Activated CD4-positive, alpha-beta T cell treated with anti-CD3 and anti-CD28 coated beads, Interleukin-2, amount 50 U/mL, for 16 hours (primary cell): ENCODE measurements at places on chromosomes 3 and 15.

- DNase-seq: no peak
Measured at GRCh38 chr3:78204977-78205376, 1165.1 kb downstream of the ROBO2 start.

DNA sequence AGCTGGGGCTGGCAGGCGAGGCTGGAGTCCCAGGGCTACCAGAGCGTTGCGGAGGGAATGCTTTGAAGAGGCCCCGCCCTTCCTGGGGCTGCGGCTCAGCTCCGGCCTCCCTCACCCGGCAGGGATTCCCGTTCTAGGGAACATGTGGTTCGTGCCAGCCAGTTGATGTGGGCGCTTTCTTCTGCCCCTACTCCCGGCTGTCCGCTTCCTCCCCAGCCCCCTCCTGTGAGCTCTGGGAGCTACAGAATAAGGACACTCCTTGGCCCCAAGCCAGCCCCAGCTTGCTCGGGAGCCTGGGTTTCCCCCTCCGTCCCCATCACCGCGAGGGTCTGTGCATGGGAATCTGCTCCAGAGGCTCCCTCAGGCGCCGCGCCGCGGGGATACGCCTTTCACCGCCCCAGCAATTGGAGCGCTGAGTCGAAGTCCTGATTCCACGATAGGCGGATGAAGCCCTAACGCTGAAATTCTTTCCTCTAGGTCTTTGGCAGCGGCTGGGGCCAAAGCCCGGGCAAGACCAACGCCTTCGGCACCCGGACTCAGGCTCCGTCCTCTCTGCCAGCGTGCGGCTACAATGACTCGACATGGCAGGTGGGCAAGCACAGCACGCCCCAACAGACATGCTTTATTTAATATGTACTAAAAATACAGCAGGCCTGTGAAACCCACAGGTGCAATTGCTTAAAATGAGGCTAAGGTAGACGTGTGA lies 69.5 kb downstream of the KLF15 start:
- no peak for DNase-seq

DNA sequence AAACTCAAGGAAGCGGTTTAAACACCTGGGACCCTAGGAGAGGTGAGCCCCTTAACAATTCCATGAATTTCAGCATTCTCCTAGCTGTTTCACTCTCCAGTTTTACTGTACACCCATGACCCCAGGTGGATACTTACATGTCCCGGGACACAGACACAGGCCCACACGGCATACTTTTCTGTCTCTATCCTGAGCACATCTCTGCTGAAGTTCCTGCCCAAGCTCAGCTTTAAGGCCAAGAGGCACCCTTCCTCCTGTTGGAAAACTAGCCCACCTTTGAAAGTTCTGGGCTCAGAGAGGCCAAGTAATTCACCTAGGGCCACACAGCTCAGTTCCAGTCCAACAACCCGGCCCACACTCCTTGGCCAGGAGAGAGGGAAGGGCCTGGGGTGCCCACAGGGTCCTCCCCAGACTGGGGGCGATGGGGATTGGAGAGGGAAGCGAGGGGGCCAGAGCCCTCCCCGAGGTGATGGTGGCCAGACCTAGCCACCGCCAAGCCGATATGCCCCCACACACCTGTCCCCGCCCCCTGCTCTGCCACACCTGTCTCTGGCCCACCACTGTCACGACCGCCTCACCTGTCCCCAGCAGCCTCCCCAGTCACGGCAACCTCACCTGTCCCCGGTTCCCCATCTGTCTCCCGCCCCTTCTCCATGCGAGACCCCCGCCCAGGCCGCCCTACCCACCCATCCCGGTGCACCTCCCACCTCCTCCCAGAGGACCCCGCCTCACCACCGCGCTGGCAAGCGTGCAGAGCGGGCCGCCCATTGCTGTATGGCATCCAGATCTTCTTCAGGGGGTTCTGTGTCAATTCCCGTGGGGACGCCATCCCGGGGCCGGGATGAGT lies 431 bp downstream of the PFKFB4 start:
- DNase-seq: no peak

- peak; percentile 10 for DNase-seq
Measured at GRCh38 chr3:38843898-38844297, 27.9 kb upstream of the SCN10A start.

DNA sequence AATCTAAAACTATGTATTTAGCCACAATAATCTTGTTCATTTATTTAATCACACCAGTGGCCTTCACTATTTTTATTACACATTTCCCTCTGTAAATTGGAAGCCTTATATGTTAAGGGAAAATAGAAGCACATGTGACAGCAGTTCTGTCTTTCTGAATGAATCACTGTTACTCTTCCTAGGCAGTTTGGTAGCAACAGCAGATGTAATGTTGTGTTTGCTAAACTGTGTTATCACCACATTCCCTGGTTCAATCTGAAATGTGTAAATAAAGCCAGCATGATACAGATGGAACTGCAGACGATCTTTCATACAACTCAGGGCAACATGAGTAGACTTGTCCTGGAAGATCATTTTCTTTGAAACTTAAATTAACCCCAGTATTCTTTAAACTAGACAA lies 220.1 kb downstream of the MCTP2 start:
- DNase-seq: no peak

DNA sequence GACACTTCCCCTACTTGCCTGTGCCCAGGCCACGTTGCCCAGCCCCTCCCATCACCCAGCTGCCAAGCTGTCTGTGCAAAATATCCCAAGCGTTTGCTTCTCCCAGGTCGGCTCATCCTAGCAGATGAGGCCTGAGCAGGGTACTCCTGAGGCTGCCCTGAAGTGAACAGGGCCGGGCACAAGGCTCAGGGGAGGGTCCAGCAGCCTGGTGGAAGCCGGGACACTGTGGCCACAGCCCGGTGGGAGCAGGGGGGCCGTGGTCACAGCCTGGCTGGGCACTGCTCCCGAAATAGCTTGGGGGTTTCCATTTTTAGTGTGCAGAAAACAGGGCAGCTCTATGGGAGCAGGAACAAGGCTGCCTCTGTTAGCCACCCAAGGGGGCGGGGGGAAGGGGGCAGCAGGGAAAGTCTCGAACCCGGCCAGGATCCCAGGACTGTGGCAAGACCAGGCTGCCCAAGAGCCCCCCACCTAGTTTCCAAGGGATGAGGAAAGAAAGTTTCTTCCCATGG lies 3.4 kb downstream of the PLXNB1 start:
- no peak for DNase-seq

DNA sequence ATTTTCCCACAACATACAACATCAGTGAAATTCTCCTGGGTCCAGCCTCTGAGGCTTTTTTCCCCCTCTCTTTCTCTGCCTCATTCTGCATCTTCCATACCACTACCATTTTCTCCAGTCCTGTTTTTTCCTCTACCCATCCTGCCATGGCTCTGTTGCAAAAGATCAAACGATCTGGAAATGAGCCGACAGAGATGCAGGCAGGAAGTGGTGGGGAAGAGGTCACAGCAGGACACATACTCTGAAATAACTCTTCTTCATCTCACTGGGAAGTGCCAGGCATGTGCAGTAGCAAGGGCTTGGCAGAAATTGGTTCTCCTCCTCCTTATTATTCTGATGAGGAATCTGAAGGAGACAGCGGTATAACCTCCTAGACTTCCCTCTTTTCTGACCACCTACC lies 114.3 kb downstream of the CORO2B start:
- no peak for DNase-seq

DNA sequence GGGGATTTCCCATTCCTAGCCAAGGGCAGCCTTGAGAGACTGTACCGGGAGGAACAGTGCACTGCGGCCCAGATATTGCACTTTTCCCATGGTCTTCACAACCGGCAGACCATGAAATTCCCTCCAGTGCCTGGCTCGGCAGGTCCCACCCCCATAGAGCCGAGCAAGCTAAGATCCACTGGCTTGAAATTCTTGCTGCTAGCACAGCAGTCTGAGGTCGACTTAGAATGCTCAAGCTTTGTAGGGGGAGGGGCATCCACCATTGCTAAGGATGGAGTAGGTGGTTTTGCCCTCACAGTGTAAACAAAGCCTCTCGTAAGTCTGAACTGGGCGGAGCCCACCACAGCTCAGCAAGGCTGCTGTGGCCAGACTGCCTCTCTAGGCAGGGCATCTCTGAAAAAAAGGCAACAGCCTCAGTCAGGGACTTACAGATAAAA lies 156.3 kb downstream of the FRMD5 start:
- no peak for DNase-seq

DNA sequence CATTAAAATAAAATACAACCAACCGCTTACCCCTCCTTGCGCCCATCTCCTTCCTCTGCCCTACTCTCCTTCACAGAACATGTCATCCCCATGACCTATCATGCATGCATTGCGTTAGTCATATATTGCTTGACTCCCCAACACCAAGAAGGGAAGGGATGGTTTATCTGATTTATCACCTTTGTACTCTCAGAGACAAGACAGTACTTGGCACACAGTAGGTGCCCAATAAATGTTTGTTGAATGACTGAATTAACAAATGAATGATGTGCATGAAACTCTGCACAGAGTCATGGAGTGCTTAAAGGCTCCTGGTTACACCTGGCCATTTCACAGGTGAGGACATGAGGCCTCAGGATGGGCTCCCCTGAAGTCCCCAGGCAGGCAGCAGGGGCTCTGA lies 59.7 kb downstream of the IQSEC1 start:
- DNase-seq: peak; percentile 36

DNA sequence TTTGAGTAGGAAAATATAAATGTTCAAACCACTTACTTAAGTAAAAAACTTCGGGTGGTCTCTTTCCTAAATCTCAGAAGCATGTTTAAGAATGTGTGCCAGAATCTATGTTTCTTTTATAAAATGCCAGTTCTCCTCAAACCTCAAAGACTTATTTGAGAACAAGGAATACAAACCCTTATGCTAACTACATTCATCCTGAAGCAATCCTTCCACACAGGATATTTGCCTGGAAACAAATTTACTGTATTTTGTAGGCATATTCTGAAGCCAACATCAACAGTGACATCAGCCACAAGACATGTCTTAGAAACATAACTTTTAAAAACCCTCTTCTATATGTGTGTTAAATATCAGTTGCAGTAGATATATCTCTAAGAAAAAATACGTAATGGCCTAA lies 1077.0 kb downstream of the ROBO1 start:
- no peak for DNase-seq

DNA sequence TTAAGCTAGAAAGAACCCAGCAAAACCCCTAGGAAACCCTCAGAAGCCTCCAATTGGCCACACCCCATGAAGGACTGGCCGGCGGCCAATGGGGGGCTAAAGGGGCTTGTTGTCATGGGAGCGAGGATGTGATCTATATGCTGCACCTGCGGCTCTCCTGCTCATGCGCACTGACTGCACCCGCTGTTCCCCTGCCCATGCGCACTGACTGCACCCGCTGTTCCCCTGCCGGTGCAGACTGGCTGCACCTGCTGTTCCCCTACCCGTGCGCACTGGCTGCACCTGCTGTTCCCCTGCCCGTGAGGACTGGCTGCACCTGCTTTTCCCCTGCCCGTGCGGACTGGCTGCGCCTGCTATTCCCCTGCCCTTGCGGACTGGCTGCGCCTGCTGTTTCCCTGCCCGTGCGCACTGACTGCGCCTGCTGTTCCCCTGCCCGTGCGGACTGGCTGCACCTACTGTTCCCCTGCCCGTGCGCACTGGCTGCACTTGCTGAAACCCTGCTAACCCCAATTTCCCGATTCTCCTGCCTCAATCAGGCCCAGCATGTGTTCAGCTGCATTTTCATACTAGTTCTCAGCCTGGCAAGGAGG lies 16.8 kb upstream of the MCCC1 start:
- peak; percentile 82 for DNase-seq

- DNase-seq: no peak
Measured at GRCh38 chr3:71247958-71248335, 335.6 kb downstream of the FOXP1 start.

- DNase-seq: no peak
Measured at GRCh38 chr3:65837604-65838003, 201.1 kb downstream of the MAGI1 start.

DNA sequence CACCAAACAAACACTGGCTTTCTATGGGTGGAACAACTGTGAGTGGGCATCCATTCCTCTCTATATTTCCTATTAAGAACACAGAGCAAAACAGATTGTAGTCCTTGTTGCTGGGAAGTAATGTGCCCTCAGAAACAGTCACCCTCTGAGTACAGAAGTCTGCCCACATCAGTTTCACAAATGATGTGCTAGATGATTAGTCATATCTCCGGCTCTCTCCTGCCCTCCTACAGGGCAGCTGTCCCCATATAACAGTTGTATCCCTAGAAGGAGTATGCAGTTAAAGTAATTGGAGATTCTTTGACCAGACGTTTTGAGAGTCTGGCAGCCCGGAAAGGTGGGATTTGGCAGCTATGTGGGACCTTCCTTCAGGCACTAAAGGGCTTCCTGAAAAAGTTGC lies 159.9 kb downstream of the APBA2 start:
- peak; percentile 72 for DNase-seq

DNA sequence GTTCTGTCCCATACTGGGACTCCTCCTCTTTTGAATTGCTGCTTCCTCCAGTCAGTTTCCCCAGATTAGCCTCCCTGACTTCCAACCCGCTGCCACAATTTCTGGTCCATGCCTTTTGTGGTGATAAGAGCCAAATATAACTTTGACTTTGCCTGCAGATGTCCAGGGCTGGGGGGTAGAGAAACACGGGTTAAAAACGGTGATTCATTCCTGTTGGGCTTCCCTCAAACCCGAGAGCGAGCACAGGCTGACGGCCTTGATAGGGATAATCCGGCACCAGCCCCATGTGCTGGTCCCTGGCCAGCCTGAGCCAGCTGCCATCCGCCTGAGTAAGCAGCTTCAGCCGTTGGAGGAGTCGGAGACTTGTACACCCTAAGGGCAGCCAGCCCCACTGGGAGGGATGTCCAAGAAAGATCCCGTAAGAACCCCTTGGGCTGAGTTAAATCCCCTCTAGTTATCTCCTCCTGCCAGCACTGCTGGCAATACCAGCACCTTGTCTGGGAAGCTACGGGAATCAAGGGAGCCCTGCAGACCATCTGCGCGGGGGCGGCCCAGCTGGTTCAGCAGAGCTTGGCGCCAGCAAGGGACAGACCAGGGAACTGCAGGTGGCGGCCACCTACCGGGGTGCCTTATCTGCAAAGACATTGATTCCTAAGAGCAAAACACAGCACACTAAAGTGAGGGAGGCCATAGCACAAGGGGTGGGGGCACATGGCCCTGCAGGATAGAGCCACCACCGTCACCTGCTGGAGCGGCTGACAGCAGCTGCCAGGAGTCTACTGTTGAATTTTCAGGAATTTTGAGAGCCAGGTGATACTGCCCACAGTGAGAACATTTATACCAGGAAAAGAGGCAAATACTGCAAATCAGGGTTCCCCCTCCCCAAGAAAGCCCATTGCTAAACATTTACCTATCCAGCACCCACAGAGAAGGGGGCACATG lies 18.1 kb downstream of the CSPG4 start:
- DNase-seq: no peak

GRCh38 chr3:10774825-10775224 lies 41.2 kb upstream of the SLC6A11 start:
- DNase-seq: no peak
